ENCODE measurements at places on chromosomes 1 and 21.

- no peak for DNase-seq
Measured at GRCh38 chr1:16334655-16335340, 17.5 kb downstream of the FBXO42 start.

GRCh38 chr1:117556341-117556740 lies 49.5 kb upstream of the TENT5C start:
- DNase-seq: no peak

- no peak for DNase-seq
Measured at GRCh38 chr21:18089786-18090185, 154.8 kb upstream of the CHODL start.

GRCh38 chr1:41975850-41976569 lies 57.3 kb upstream of the HIVEP3 start:
- no peak for DNase-seq

GRCh38 chr1:203504400-203505250 lies 10.7 kb downstream of the OPTC start:
- DNase-seq: peak; percentile 76

DNA sequence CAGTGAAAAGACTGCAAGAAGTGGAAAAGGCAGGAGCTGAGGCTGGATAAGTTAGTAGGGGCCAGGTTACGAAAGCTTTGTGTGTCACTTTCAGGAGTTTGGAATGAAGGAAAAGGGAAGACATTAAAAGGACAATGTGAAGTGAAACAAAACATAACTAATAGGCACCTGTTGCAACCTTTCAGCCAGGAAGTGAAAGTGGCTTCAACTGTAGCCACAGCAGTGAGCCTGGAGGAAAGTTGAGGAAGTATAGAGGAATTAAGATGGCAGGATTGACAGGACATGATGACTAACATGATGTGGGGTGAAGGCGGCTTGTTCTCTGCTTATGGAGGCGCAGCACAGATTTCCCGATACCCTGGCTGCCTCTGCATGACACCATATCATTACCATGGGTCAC lies 68.9 kb downstream of the C4BPA start:
- DNase-seq: no peak

- DNase-seq: no peak
Measured at GRCh38 chr1:151801310-151801820, 3.9 kb downstream of the LINGO4 start.

- DNase-seq: no peak
Measured at GRCh38 chr1:214318356-214318755, 37.4 kb downstream of the SMYD2 start.

GRCh38 chr1:81225789-81226602 lies 574.7 kb upstream of the ADGRL2 start:
- DNase-seq: no peak

DNA sequence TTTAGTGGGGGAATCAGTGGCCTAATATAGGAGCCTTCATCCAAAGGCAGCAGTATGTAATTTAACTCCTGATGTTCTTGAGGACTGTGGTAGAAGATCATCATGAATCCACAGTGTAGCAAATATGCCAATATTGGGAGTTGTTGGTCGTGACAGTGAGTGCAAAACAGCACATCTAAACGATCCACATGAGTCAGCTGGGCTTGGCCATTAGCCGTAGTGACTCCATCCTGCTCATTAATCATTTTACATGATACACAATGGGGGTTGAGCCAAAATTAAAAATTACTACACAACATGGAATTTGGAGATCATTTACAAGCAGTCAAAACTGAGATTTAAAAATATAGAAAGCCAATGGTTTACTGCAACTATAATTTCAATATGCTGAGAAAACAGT lies 653.9 kb upstream of the CAMK1G start:
- DNase-seq: no peak

GRCh38 chr1:78143673-78144072 lies 97.9 kb downstream of the GIPC2 start:
- no peak for DNase-seq

GRCh38 chr1:102630041-102630440 lies 478.3 kb downstream of the COL11A1 start:
- DNase-seq: no peak

DNA sequence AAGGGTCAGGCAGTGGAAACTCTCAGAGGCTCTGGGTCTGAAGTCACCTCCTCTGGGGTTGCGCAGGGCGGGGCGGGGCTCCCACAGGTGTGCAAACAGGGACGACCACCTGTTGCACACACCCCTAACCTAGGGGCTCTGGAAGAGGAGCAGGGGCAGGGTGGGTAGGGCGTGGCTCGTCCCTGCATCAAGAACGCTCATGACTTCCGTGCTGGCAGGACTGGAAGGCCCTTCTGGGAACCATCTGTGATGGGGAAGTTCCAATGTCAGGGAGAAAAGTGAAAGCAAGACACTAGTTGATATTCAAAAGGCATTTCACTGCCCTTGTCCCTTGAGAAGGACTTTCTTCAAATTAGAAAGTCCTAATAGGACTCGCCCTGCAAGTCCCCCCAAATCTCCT lies 22.1 kb upstream of the CLSTN1 start:
- DNase-seq: no peak

DNA sequence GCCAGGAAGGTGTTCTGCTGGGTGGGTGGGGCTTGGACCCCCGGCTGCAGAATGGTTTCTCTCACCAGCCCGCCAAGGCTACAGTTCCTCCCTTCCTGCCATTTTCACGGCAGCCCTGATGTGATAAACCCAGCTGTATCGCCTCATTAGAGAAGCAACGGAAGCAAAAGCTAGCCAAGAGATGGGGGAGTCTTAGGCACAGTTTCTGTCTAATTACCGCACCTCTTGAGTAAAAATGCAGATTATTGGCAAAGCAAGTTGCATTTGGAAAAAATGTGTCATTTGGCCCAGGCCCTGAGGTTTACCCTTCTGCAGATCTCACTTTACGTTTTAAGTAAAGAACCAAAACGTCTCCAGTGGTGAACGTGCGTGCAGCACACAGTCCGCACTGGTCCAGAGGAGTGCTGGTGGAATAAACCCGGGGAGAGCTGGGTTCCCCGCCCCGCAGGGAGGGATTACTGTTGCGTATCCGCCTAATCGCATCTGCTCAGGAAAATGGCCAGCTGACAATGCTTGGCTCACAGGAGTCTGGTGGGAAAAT lies 109.9 kb downstream of the GALNT2 start:
- DNase-seq: peak; percentile 88

GRCh38 chr21:36966821-36967768 lies 626 bp upstream of the HLCS start:
- DNase-seq: no peak

DNA sequence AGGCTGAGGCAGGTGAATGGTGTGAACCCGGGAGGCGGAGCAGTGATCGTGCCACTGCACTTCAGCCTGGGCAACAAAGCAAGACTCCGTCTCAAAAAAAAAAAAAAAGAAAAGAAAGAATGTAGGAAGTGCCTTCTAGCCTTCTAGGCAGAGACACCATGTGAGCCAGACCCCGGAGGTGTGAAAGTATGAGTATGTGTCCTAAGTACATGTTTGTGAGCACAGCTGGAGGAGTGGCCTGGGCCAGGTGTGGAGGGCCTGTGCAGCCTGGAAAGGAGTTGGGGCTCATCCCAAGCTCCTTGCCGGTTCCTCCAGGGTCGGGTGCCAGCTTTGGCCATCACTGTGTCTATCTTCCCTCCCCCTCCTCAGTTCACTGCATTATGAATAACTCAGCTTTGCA lies 13.0 kb downstream of the SOX13 start:
- DNase-seq: no peak

DNA sequence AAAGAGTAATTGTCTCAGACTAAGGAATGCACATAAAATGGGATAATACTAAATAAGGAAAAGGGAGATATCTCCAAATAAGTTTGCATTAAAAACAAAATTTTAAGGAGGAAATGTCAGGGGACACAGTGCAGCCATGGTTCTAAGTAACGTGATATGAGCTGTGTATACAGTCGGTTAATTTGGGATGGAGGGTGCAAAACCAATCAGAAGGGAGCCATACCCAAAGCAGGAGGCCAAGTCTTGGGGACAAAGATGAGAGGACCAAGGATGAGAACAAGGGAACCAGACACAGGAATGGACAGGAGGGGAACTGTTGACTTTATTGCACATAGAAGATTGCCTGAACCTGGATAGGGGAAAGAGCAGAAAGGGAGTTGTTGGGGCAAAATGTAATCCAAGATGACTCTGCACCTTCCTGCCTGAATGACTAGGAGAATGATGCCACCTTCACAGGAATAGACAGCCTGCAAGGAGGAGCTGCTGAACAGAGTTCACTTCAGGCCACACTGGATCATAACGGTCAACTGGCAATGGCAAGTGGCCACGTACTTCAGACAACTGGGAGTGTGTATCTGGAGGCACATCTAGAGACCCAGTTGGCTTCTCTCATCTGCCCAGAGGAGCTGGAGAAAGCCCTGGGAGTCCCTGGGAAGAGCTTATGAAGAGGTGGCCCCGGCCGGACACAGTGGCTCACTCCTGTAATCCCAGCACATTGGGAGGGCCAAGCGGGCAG lies 22.0 kb upstream of the BOLA1 start:
- no peak for DNase-seq

DNA sequence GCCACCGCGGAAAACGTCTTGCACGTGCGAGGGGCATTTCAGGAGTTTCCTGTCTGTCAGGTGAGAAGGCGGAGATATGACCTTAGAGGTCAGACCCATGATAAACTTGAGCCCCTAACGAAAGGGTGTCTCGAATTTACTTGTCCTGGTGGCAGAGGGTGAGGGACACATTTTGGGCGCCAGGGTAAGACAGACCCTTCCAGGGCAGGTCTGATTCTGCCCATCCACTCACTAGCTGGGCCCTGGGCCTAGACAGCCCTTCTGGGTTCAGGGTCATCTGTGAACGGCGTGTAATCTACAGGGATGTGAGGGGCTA lies 395 bp upstream of the CSRP1 start:
- DNase-seq: no peak

GRCh38 chr1:18166929-18167328 lies 59.3 kb downstream of the IGSF21 start:
- DNase-seq: no peak

DNA sequence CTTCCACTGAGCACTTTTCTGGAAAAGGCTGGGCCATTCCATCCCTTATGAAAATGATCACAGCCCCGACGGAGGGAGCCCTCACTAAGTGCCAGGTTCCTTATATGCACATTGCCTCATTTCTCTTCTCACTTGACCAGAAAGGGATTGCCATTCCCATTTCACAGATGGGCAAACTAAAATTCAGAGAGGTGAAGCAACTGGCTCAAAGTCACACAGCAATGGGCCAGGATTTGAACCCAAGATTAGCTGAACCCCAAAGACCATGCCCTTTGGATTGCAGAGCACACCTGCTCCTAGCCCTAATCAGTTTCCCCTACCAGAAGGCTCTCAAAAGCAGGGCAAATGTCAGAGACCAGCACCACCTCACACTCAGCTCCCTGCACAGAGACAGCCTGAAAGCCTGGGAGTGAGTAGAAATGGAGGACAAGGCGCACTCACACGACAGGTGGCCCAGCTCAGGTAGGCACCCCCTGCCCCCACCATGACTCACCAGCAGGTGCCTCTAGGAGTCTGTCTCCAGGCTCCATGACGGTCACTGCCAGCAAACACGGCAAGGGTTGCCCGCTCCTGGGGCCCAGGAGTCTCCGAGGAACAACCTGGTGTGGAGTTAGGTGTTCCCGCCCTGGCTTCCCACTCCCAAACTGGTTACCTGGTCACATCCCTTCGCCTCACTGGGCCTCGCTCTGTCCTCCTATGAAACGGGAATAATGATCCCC lies 21.7 kb downstream of the SDC3 start:
- peak; percentile 45 for DNase-seq

DNA sequence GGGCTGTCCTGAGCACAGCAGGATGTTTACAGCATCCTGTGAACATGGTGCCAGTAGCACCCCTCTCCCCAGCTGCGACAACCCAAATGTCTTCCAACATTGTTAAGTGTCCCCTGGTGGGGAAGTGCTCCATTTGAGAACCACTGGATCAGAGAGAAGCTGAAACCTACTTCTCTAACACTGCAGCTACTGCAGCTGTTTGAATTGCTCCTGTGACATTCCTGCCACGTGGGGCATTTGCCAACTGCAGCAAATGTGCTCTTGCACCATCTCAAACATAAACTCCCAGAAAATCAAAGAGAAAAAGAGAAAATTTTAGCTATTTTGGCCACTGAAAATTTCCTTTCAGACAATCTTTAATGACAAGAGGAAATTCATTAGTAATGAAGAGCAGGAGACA lies 11.0 kb downstream of the SLC2A5 start:
- DNase-seq: no peak

DNA sequence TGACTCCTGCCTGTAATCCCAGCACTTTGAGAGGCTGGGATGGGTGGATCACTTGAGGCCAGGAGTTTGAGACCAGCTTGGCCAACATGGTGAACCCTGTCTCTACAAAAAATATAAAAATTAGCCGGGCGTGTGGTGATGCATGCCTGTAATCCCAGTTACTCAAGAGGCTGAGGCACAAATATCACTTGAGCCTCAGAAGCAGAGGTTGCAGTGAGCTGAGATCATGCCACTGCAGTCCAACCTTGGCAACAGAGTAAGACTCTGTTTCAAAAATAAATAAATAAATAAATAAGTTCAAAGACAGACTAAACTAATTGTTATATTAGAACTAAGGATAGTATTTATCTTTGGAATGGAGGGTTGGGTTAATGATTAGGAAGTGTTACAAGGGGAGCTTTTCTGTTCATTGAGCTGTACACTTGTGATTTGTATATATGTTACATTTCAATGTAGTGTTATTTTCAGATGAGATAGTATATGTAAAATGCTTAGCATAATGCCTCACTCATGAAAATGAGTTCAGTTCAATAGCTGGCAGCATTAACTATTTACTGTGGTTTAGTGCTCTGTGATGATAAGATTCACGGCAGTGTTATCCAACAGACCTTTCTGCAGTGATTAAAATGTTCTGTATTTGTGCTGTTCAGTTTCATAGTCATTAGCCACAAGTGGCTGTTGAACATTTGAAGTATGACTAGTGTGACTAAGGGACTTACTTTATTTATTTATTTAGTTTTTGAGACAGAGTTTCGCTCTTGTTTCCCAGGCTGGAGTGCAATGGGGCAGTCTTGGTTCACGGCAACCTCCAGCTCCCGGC lies 47.7 kb downstream of the OSBPL9 start:
- DNase-seq: no peak

DNA sequence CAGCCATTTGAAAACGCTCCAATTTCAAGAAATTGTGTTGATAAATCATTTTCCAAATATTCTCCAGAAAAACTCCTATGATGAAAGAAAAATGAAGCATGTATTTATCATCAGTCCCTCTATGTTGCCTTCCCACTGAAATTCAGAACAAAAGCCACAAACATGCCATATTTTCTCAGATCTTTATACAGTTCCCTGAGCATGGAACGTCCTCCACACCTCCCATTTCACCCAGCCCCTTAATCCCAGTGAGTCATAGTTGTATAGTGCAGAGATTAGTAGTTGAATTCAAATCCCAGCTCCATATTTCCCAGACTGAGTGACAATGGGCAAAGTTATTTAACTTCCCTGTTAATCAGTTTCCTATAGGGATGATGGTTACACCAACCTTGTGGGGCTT lies 20.6 kb upstream of the NPL start:
- no peak for DNase-seq

DNA sequence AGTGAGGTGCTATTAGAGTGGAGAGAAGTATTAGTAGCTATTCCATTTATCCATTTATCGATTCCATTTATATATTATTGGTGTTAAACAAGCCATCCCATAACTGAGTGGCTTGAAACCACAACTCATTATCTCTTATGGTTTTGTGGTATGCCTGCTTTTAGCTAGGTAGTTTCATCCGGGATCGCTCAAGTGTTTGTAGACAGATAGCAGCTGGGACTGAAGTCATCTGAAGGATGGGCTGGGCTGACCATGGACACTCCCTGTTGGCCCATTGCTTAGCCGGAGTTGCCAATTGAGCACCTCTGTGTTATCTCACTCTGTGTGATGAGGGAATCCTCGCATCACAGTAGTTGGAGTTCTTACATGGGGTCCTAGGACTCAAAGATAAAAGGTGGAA lies 622.5 kb downstream of the PLA2G4A start:
- no peak for DNase-seq

GRCh38 chr21:42524341-42525028 lies 10.8 kb downstream of the SLC37A1 start:
- peak; percentile 65 for DNase-seq

Measured in SHP77 (cell line).